ENCODE measurements at places on chromosomes 1 and 21.

DNA sequence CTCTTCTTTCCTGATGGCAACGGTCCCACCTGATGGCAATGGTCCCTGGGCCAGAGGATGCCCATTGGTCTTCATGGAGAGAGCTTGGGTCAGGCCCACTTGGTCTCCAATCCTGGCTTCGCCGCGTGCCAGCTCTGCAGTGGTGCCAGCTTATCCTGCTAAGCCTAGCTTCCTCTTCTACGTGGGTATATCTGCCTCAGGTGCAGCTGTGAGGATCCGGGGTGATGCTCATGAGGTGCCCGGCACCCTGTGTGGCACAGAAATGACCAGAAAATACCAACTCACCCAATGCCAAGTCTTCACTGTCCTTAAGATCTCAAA lies 437.4 kb downstream of the CAMTA1 start:
- DNase-seq = no peak

- no peak for DNase-seq
Observed at GRCh38 chr1:220368352-220369265, 96.4 kb upstream of the RAB3GAP2 start.

DNA sequence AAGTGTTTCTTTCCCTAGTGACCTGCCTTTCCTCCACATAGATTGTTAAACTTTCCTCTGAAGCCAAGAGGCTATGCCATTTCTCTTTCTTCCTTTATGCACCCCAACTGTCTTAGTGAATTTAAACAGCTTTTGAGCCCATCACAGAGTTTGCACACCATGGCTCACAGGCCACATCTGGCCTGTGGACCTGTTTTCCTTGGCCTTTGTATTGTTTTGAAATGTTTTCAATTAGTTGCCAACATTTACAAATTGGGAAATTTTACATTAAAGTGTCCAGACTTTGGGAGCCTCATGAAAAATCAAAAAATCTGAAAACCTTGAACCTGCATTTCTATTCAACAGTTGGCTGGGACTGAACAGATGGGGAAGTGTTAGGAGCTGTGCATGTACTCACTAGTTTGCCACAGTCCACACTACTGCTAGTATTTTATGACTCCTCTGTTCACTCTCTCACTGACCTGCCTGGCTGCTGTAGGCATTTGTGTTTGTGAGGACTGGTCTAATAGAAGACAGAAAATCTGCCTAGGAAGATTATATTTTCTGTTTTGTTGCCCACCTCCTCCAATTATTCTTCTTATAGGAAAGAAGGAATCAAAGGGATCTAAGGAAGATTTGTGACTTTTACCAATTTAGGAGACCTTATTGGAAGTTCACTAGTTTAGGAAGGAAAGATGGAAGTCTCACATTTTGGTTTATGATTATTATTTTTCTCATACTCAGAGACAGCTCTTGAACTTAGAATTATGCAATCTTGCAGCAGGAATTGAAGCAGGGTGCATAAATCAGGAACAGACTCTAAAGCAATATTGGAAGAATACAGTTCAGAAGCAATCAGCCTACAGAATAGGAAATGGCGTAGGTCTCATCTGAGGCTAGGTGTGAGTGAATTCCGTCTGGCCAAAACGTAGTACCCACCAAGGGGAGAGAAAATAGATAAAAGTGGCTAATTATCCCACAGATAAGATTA lies 134.7 kb downstream of the HLX start:
- DNase-seq = no peak

- DNase-seq = no peak
Observed at GRCh38 chr1:180156631-180157091, 2.0 kb downstream of the QSOX1 start.

DNA sequence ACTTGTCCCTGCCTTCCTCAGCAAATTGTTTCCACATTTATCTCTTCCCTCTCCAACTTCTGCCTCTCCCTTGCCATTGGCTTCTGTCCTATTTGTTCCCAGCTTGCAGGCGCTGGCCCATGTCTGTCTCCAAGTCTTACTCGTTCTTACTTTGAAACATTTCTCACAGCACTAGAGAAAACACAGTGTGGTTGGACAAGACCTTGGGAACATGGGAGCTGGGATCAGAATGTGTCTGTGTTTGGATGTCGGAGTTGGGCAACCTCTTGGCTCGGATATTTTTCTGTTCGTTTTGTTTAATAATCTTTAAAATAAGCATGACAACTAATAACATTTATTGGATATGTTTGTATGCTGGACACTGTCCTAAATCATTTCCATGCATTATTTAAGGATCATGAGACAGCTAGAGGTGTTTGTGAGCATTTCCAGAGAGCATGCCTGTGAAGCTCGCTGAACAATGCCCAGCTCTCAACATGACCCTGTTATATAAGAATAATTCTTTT lies 5.9 kb upstream of the BRWD1 start:
- no peak for DNase-seq

- DNase-seq = no peak
Observed at GRCh38 chr1:23591460-23592208, 32.3 kb upstream of the ID3 start.

- DNase-seq = peak; percentile 36
Observed at GRCh38 chr1:181104790-181105133, 16.3 kb downstream of the IER5 start.

All from effector memory CD4-positive, alpha-beta T cell (primary cell).